H54 (cell line): ENCODE measurements at places on chromosomes 3 and 15.

- no peak for DNase-seq
These were observed 45.0 kb downstream of the SUCNR1 start for GRCh38 chr3:151918253-151919029.

DNA sequence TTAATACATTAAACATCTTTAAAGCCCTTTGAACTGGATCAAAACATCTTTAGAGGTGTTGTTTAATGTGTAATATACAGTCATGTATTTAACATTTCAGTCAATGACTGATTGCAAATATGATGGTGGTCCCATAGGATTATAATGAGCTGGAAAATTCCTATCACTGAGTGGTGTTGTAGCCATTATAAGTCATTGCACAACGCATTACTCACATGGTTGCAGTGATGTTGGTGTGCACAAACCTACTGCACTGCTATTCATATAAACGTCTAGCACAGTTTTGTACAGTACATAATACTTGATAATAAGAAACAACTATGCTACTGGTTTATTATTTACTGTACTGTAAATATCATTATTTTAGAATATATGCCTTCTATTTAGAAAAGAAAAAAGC, 75.6 kb downstream of the DTWD1 start:
- no peak for DNase-seq

GRCh38 chr3:66706890-66707289, 206.1 kb upstream of the LRIG1 start:
- DNase-seq = no peak

DNA sequence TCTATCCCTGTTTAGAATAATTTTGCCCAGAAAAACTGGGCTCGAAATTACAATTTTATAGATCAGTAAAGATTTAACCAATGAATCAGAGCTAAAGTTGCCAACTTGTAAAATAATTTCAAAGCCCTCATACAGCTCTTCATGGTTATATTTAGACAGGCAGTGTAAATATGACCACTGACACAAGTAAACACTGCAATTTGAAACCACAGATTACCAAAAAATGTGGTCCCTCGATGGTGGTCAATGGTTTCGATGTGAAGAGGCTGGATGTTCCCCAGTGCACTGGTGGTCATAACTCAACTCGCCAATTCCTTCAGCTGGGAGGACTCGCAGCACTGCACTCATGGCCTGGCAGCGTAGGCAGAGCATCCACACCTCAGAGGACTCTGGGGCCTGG, 28.6 kb downstream of the LRTM1 start:
- no peak for DNase-seq

- no peak for DNase-seq
These were observed 227.7 kb upstream of the ZPLD1 start for GRCh38 chr3:102207151-102207571.

- DNase-seq = no peak
These were observed at the start of gene B3GALNT1 for GRCh38 chr3:161104561-161105551. TSS of gene B3GALNT1 (minus strand) at chr3:161105349. CDS start at chr3:161086754, 18,595 bp downstream.

DNA sequence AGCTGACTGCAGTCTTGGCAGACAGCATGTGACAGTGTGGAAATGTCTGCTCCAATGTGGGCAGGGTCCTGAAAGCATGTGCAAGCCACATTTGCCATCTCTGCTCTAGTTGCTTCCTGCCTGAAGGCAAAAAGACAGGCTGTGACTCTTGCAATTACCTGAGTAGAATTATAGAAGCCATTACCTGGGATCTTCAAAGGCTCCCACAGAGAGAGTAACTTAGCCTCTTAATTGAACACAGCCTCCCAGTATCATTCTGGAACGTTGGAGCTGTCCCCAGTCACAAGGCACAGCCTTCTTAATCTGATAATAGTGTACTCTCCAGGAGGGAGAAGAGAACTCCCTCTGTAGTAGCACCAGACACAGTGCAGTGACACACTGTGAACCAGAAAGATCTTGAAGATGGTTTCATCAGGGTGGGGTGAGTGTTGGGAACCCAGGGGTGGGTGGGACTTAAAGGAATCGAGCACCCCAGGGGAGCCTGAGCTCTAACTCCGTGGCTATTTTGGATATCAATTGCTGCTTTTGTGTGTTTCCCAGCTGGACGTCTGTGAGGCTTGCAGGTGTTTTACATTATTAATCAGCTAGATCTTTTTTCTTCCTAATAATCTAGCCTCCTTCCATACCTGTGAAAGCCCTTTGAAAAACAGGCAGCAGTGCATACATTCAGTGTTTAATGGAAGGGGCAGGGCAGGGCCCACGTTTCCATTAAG, 40.6 kb upstream of the GLCE start:
- DNase-seq = no peak

DNA sequence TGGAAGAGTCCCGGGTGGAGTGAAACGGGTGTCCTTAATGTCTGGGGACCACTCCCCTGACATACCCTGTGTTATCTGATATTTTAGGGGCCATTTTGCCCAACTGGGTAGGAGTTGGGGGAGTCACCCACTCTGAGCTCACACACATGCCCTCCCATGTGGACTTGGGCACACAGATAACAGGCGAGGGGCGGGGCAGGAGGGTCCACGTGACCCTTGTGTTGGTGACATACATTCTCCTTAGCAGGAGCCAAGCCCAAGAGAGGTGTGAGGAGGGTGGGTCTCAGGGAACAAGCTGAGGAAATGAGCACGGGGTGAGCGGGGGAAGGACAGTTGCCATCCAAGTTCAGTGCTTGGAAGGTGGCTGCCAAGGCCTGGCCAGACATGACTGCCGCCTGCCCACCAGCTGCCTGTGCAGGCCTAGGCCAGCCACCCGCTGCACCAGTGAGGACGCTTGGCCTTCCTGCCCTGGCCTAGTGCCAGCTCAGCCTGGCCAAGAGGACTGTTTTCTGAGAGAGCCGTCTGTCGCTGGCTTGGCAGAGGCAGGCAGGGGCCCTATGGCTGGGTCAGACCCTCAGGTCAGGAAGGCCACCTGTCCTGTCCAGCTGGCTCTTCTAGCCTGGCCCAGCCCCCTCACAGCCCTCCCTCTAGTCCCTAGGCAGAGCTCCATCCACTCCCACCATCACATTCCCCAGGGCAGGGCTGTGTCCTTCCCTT, 31.3 kb upstream of the TMEM115 start:
- DNase-seq = no peak

DNA sequence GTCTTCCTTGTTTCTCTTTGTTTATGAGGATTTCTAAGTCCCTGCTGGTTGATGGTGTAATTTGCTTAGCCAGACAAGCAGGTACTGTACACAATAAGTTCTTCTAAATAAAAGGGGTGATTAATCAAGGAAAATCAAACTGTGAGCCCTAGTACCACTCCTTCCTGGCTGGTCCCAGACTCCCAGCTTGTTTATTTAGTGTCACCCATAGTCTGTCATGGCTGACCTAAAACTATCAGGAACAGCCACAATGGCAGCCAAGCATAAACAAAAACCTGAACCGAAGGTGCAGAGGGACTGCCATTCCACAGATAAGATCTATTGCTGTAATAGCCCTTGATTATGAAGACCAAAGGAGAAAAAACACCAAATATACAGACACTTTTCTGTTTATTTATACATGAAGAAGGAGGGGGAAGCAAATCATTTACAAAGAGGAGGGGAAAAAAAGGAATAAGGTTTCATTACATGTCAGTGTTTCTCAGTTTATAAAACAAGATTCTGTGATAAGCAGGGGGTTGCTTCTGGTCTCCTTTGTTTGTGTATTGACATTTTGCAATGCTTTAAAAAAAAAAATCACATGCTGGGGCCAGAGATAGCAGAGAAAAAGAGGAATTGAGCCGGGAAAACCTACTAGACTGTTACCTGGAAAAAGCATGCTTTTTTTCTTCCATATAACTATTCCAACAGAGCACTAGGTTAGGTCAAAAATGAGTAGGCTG, 182.4 kb upstream of the DPH6 start:
- DNase-seq = no peak

DNA sequence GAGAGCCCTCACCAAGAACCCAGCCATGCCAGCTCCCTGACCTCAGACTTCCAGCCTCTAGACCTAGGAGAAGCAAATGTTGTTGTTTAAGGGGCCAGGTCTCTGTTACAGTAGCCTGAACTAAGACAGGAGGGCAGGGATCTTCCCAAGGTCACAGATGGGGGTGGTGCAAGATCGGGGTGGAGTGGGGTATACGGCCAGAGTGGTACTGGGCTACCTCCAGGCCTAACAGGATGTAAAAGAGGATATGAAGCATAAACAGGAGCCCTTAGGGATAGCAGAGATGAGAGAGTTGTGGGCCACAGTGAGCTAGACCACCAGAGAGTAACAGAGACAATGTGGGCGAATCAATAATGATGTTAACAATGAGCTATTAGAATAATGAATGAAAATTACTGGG, 82.9 kb downstream of the TOP2B start:
- DNase-seq = no peak

GRCh38 chr3:46850468-46850779, 12.8 kb downstream of the MYL3 start:
- DNase-seq = no peak

GRCh38 chr15:48636511-48636910, 9.0 kb downstream of the FBN1 start:
- no peak for DNase-seq

DNA sequence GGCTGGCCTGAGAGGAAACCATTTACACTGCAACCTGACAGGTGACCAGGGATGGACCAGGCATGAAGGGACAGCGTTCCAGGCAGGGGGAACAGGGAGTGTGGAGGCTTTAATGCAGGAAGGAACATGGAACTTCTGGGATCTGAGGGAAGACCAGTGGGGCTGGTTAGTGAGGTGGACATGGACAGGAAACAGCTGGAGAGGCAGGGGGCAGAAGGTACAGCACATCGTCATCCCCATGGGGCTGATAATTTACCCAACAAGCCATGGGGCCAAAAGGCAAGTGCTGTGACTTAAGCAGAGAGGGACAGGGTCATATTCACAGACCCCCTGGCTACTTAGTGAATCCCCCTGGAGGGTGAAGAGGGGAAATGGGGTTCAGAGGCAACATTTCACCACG, 77.0 kb upstream of the LARS2 start:
- no peak for DNase-seq

- DNase-seq = no peak
These were observed 1.9 kb downstream of the SPG11 start for GRCh38 chr15:44661576-44661975.

DNA sequence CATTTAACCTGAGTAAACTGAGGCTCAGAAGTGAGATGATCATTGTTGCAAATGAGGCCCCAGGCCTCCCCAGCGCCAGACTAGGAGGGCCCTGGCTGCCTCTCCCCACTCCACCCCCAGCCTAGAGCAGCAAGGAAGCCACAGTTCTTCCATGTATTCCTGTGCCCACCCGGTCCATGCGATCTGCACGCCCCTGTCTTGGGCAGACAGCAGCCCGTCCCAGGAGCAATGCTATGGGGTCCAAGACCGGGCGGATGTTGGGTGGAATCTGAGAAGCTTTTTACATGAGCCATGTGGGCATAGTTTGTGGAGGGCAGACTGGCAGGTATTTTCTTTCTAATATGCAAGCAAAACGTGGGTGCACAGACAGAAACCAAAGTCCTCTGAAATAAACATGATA, 15.1 kb downstream of the SH2D7 start:
- no peak for DNase-seq

DNA sequence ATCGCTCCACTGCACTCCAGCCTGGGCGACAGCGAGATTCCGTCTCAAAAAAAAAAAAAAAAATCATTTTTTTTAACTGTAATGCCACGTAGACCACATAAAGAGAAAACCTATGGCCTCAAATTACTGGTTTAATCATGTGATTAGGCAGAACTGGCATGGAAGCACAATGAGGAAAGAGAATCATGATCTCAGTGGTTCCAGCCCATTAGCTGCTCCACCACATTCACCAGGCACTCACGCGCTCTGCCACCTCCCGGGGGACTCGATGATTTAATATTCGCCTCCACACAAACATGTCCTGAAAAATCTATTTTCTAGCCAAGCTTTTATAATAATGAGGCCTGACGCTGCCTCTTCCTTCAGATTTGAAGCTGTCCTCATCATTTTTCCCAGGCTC, 204.7 kb downstream of the TBL1XR1 start:
- DNase-seq = no peak

- no peak for DNase-seq
These were observed 33.6 kb upstream of the LEKR1 start for GRCh38 chr3:156792536-156792935.

DNA sequence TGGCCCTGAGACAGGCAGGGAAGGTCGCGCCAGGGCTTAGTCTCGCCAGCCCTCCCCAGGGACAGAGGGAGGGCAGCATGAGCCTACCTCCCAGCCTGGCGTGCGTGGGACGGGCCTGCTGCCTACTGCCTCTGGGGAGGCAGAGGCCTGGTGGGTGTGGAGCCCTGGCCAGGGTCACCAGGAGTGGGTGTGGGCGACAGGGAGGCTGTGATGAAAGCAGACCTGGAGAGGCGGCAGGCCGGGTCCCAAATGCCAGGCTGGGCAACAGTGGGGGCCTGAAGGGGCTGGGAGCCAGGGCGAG, 33.1 kb downstream of the PLXNA1 start:
- DNase-seq = no peak

GRCh38 chr3:31777092-31777491, 204.0 kb downstream of the OSBPL10 start:
- DNase-seq = peak; percentile 9

GRCh38 chr3:30428251-30428650, 178.2 kb upstream of the TGFBR2 start:
- no peak for DNase-seq

- no peak for DNase-seq
These were observed 87.0 kb downstream of the PLXNA1 start for GRCh38 chr3:127069814-127070440.

DNA sequence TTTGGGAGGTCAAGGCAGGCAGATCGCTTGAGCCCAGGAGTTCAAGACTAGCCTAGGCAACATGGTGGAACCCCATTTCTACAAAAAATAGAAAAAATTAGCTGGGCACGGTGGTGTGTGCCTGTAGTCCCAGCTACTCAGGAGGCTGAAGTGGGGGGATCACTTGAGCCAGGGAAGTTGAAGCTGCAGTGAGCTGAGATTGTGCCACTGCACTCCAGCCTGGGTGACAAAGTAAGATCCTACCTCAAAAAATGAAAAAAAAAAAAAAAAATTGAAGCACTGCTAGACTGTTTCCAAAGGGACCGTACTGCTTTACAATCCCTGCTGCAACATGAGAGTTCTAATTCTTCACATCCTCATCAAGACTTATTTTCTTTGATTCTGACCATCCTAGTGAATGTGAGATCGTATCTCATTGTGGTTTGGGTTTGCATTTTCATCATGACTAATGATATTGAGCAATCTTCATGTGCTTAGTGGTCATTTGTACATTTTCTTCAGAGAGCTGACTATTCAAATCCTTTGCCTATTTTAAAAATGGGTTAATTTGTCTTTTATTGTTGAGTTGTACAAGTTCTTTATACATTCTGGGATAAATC, 10.8 kb downstream of the CMTM8 start:
- DNase-seq = peak; percentile 33

- no peak for DNase-seq
These were observed 267.2 kb downstream of the FAM43A start for GRCh38 chr3:194952841-194953241.
